OCI-M1 (cell line): ENCODE measurements at places on chromosomes 2 and 18.
A peak's percentile ranks its signal among the peaks of the same experiment; 100 is the strongest.

DNA sequence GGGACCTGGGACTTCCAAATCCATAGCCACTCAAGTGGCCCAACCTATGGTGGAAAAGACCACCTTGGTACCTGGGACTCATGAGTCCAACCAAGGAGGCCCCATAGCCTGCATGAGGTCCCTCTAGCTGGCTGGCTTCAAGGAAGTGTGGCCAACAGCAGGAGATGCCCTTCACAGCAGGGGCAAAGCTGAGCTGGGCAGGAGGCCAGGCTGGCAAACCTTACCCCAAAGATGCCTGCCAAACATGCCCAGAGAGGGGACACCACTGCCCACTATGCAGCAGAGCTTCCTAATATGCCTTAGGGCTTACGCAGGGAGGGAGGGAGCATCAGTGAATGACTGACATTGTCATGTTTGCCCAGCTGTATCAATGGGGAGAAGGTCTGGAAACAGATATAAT, 188.0 kb upstream of the GLI2 start:
- DNase-seq = no peak

- no peak for DNase-seq
Observed at GRCh38 chr2:169073211-169073962, 4.0 kb downstream of the DHRS9 start.

GRCh38 chr2:46763861-46764260, 151.7 kb downstream of the MCFD2 start:
- no peak for DNase-seq

DNA sequence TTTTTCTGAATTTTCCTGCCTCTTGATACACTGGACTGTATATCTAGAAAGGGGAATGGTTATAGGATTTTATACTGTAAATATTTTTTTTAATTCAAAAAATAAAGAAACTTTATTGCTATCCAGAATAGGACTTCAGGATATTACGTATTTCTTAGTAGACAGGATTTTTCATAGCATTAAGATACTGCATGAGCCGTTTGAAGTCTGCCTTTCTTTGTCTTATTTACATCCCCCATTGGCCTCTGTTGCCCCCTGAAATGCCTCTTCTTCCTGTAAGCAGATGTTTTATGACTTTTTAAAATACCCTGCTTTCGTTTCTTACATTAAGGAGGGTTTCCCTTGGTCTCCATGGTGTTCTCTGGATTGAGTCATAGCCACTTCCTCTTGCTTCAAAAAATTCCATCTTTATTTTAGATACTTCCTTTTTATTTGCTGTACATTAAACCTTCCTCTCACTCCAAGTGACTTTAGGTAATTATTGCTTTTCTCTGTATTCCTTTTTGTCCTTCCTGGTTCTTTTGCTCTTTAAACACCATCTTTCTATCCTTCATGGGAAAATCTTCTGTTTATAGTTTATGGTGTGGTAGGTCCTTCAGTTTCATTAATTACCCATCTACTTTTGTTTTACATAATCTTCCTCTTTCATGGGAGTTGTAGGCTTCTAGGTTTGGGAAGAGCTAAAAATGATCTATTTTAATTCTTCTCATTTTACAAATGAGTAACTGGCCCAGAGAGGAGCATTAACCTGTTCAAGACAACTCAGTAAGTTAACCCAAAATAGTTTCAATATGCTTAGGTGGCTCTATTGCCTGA, 72.6 kb downstream of the ZNF532 start:
- peak; percentile 27 for DNase-seq

DNA sequence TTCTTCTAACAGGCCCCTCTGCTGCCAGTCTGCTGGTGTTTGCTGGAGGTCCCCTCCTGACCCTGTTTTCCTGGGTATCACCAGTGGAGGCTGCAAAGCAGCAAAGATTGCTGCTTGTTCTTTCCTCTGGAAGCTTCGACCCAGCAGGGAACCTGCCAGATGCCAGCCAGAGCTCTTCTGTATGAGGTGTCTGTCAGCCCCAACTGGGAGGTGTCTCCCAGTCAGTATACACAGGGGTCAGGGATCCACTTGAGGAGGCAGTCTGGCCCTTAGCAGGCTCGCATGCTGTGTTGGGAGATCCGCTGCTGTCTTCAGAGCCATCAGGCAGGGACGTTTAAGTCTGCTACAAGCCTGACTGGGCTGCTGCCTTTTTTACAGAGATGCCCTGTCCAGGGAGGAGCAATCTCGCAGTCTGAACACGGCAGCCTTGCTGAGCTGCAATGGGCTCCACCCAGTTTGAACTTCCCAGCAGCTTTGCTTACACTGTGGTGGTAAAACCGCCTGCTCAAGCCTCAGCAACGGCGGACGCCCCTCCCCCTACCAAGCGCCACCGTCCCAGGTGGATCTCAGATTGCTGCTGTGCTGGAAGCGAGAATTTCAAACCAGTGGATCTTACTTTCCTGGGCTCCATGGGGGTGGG, 29.9 kb downstream of the CHCHD5 start:
- DNase-seq = no peak

- DNase-seq = no peak
Observed at GRCh38 chr2:204722207-204722606, 176.9 kb downstream of the PARD3B start.

- DNase-seq = no peak
Observed at GRCh38 chr2:113966832-113967231, 76.9 kb downstream of the ACTR3 start.

DNA sequence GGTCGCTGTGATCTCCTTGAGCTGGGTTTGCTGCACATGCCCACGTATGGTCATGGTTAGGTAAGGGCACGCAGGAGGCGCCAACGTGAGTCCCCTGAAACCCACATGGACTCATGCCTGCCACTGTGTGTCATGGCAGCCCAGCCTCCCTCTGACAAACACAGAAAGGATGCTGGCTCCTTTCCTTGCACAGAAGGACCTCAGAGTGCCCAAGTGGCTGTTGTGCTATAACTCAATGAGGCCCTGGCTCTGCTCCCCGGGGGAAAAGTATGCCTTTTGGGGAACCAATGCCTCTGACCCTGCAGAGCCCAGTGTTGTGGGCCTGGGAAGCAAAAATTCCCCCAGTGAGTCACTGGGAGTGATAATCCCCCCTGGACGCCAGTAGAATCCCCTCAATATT, 233.9 kb downstream of the VAPA start:
- no peak for DNase-seq

- DNase-seq = peak; percentile 69
Observed at GRCh38 chr18:51006948-51007789, 22.8 kb upstream of the SMAD4 start.

- DNase-seq = no peak
Observed at GRCh38 chr2:96950381-96951124, 35.8 kb downstream of the FAM178B start.

DNA sequence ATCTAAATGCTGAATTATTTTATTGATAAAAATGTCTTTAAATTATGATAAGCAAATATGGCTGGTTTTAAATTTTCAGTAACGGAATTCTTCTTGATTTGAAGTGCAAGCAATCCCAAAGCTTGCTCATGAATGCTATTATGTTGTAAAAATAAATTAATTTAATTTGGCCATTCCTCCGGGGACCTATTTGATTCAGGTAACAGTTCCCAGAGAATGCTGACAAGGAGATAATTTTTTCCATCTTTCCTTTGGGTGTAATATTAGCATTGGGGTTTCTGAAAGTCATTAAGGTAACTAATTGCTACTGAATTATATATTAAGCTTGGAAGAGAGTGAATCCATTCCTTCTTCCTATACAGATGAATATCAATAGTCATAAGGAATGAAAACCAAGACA, 12.5 kb upstream of the RMDN2 start:
- no peak for DNase-seq

GRCh38 chr2:217736776-217737550, 265.8 kb downstream of the TNS1 start:
- peak; percentile 38 for DNase-seq

DNA sequence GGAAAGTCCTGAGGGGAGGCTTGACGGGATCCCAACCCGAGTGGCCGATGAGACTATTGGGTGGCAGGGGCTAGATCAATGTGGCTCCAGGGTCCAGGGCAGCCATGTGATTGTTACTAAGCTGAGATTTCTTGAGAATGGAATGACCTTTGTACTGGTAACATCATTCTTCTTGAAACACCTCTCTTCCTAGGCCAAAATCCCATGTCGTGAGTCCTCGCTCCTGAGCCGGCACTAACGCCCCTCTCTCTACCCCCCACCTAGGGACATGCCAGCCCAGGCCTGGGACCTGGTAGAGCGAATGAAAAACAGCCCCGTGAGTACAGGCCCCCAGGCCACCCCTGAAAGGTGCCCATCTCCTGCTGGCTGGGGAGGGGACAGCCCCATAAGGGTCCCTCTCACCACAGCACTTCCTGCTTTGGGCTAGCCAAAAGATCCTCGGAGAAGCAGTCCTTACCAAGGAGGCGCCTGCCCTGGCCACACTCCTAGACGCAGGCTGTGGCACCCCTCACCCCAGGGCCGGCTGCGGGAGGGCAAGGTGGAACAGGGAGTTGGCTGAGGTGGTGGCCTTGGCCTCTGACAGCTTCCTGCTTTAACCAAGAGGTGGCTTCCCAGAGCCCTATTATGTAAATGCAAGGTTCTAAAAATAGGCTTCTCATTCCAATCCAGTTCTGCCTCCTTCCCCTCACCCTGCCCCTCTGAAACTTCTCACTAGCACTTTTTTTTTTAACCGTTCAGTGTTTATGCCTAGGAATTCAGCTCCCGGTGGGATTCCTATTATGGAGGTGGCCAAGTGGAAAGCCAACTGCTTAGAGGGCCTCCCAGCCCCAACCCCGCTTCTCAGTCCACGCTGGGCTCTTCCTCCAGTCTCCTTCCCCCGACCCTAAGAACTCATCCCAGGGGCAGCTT, 126.6 kb upstream of the PPP1CB start:
- DNase-seq = no peak

DNA sequence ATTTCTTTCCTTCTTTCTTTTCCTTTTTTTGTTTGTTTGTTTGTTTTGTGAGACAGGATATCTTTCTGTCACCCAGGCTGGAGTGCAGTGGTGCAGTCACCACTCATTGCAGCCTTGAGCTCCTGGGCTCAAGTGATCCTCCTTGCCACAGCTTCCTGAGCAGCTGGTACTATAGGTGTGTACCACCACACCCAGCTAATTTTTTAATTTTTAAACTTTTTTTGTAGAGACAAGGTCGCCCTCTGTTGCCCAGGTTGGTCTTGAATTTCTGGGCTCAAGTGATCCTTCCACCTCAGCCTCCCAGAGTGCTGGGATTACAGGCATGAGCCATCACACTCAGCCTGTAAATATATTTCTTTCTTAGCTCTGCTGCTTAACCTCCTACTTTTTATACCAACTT, 83.4 kb upstream of the CYP20A1 start:
- DNase-seq = peak; percentile 10

GRCh38 chr2:195548198-195548940, 108.7 kb upstream of the SLC39A10 start:
- no peak for DNase-seq

- no peak for DNase-seq
Observed at GRCh38 chr2:29443627-29444026, 328.4 kb downstream of the CLIP4 start.

- DNase-seq = no peak
Observed at GRCh38 chr2:8579485-8580085, 102.3 kb upstream of the ID2 start.

- DNase-seq = no peak
Observed at GRCh38 chr2:160434254-160434948, 59.2 kb downstream of the RBMS1 start.

- peak; percentile 69 for DNase-seq
Observed at GRCh38 chr2:31893094-31893493, 117.7 kb downstream of the MEMO1 start.

DNA sequence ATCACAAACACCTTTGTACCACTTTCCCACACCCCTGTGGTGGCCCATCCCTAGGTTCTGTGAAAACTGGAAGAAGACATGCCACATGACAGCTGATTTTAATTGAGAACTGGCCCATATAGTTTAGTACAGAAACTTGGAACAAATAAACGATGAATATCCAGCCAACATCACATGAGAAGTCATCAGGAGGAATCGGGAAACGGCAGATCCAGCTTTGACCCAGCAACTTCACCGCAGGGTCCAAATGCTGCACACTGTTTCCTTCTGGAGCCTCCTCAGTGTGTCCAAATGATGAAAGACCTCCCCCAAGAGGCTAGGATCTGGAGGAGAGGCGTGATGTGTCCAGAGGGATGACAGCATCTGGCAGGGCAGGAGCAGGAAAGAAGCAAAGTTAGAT, 75.5 kb downstream of the COPS8 start:
- no peak for DNase-seq

DNA sequence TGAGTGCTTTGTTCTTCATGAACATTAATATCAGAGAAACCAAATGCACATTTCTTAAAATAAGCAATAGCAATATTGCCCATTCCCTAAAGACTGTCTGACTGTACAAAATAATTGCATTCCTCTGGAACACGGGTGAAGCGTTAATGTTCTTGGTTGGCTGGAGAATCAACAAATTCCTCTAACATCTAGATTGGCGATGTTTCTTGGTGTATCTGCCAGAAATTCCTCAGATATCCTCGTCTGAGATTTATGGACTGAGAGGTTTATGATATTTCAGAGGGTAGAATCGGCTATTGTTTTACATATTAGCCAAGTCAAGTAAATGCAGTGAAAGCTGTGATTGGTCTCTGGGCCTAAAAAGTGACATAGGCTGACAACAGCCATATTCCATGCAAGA, 27.1 kb upstream of the SPTBN1 start:
- no peak for DNase-seq

- DNase-seq = no peak
Observed at GRCh38 chr2:133241224-133241571, 327.1 kb downstream of the NCKAP5 start.

GRCh38 chr2:113114996-113115395, 12.4 kb upstream of the IL1RN start:
- DNase-seq = no peak

GRCh38 chr2:55112229-55113031, 62.2 kb upstream of the RTN4 start:
- DNase-seq = peak; percentile 83

GRCh38 chr18:31046916-31047315, 4.4 kb upstream of the DSC3 start:
- no peak for DNase-seq

DNA sequence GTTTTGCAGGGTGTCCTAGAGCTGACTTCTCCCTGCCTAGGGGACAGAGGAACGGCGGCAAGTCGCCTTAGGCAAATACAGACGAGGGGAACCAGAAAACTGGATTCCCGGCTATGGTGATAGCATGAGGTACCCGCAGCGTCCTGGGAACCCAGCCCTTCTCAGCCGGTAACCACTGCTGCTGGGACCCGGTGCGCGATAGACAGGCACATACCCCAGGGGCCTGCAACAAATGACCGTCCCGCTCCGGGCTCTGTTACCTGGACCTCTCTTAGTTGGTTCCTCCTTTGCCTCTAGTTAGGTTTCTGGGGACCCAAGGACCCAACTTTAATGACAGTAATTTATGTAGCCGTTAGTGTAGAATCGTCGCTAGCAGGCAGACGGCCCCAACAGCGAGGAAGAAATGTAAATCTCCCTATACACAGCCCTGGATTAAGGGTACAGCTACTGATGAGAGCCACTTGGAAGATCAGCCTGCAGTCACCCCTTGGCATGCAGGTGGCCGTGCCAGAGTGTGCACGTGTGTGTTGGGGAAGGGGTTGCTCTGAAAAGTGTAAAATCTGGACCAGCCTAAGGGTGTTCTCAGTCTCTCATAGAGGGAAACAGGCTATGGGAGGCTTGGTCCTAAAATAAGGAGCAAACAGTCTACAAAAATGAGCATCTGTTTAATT, 819 bp upstream of the SERPINE2 start:
- no peak for DNase-seq
